Psoas muscle (tissue), 8 donors: ENCODE measurements at places on chromosomes 6 and 20. TPM values are rescaled to one million over a fixed set of nuclear protein-coding genes. Genes with fewer than 3 reads are reported as not detected.

DNA sequence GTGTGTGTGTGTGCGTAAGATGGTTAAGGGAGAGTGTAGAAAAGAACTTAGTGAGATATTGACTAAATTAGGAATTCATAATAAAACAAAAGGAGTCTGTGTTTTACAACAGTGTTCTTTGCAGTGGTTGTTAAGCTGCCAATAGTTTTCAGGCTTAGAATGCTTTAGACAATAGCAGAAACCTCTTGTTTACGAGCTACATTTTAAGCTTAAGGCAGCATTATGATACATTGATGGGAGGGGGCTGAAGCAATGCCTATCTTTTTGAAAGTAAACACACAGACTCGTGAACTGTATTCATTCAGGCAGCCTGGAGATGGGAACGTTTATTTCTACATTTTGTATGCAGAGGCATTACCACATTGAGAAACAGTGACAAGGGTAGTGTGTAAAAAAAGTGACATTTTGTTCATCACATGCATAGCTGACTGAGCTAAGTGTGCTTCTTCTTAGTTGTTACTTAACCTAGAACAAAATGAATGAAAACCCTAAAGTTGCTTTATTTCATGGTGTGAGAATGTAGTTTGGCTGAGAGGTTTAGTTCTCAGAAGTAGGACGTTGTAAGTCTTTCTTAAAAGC lies 21.2 kb downstream of the CLVS2 start:
- no peak for DNase-seq

DNA sequence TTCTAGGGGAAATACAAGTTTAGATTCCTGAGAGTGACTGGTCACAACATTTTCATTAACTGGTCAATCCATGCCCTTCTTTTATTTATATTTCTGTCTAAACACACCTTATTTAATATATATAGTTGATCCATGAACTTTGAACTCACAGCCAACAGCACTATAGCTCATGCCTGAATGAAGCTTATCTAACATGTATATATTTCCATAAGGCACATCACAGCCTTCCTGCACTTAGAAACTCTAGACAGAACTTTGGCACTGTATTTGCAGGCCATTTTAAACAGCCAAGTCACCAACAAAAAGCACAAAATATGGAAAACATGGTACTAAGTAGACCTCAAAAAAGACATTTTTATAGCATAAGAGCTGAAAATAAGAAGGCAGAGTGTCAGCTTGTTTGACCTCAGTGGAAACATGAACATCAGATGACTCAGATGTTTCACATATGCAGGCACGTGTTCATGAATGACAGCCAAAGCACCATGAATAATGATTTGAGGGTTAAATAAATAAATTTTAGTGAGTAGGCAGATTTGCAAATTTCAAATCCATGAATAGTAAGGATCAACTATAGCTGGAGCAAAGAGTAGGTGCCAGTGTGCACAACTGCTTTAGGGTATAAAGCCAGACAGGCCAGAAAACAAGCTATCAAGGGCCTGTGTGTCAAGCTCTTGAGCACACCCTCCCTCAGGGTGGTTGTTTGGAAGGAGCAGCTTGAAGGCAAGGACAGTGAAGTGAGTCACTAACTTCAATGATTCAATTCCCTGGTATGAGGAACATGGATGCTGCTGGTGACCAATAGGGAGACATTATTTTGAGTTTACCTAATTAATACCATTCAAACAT lies 88.9 kb upstream of the NT5E start:
- no peak for DNase-seq

DNA sequence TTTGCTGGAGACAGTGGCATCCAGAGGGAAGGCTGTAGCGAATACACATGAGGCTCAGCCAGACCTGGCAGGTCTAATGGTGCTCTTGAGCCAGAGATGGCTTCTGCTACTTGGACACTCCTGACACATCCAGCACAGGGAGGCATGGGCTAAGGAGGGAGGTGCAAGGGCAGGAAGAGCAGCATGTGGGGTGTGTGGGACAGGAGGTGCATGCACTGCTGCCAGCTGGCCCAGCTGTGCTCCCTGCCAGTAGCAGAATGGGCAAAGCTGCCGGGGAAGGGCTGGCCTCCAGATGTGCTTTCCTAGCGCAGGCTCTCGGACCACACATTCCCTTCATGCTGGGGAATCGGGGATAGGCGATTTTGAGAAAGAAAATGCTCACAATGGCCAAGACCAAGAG lies 309.2 kb downstream of the CDC5L start:
- no peak for DNase-seq

DNA sequence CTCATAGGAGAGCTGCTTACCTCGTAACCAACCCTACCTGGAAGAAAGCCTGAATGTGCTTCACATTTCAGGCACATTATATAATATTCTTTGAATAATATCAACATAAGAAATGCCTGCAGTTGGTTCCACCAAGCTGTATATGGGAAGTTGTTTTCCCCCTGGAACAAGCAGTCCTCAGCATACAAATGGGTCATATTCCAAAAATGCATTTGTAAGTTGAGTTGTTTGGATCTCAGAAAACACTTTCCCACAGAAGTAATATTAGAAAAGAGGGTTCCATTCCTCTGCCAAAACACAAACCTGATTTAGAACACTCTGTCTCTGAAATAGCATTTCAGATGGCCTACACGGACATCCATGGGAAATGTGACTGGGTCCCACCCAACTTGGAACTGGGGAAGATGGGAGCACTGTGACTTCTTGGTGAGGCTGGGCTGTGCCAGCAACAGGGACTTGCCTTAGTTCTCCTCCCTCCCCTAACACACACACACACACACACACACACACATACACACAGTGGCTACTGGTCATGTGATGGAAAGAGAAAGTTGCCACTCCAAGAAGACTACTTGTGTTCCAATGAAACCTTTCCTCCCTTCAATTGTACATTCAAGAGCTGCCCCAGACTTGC lies 11.4 kb upstream of the RCAN2 start:
- no peak for DNase-seq

GRCh38 chr20:60056407-60057122 lies 98.3 kb downstream of the CDH26 start:
- no peak for DNase-seq

GRCh38 chr6:144647971-144648651 lies 363.0 kb downstream of the UTRN start:
- no peak for DNase-seq

The DNMT3B gene
- total RNA-seq: 0.16 TPM

- DNase-seq: no peak
These were observed 68.8 kb downstream of the GJA1 start for GRCh38 chr6:121504227-121504626.

DNA sequence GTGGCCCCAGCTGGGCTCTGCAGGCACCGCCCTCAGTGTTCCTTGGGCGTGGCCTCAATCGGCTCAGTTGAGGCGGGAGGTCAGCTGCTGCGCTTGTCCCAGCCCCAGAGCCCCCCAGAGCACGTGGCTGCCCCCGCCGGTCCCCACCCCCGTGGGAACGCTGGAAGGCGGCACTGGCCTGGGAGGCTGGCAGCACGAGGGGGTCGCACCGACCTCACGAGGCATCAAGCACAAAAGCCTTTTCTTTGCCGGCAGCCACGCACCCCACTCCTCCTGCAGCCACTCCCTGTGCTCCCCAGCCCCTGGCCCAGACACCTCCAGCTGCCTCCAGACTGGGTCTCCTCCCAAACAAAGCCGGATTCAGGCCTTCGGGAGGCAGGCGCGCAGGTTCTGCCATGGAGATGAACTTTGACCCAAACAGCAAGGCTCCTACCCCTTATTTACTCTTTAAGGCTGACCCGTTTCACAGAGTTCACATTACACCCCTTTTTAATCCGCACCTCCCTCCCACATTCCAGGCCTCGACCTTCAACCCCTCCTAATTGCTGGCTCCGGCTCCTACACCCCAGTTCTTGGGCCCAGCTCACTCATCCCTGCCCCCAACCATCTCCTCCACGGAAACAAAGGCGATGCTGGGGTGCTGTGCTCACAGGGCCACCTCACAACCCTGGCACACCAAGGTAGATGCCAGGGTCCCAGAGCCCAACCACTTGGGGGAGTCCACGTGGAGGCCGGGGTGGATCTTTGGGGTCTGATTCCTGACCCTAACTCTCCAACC lies 111.7 kb downstream of the NOL4L start:
- DNase-seq: no peak

The MCM3 gene
- total RNA-seq: 10.9 TPM

The SLC16A10 gene
- total RNA-seq: 69.2 TPM

DNA sequence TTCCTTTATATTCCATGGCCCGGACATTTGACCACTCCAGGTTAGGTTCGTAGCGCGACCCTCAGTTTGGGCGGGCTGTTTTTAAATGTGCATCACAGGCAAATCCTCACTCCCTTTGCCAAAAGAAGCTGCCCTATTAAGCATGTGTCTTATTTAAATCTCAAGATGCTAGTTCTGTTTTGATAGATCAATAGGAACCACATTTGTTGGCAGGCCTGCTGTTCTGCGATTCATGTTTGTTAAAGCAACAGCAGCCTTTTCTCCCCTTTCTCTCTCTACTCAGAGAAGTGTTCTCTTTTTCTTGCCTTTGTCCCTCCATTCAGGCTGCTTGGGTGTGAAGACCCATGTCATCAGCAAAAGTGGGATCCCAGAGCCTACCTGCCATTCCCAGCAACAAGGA lies 212.0 kb upstream of the SSTR4 start:
- DNase-seq: no peak

The TINAG gene
- total RNA-seq: 0.27 TPM

- DNase-seq: no peak
These were observed 154.5 kb downstream of the MYLK4 start for GRCh38 chr6:2596222-2596621.

The HMGCLL1 gene
- 1.3 TPM for total RNA-seq

- DNase-seq: no peak
These were observed 83.7 kb upstream of the ARMC2 start for GRCh38 chr6:108764580-108764950.

DNA sequence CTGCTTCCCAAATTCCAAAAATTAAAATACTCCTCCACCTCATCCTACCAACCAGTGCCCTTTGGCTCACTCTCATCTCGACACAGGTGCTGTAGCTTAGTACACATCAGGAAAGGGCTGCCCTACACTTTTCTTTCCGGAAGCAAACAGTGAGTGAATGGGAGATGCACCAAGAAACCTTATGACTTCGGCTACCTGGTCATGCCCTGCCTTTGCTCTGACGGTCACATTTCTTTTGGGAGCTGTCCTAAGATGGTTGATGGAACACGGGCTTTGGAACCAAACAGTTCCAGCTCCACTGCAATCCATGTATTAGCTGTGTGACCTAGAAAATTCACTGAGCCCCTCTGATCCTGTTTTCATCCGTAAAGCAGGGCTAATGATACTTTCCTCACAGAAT lies 92.7 kb upstream of the ASF1A start:
- DNase-seq: no peak

The ZFP64 gene
- total RNA-seq: 3.4 TPM

The DEFB113 gene
- not detected for total RNA-seq

- DNase-seq: no peak
These were observed 20.1 kb downstream of the TRIM27 start for GRCh38 chr6:28903686-28904085.

DNA sequence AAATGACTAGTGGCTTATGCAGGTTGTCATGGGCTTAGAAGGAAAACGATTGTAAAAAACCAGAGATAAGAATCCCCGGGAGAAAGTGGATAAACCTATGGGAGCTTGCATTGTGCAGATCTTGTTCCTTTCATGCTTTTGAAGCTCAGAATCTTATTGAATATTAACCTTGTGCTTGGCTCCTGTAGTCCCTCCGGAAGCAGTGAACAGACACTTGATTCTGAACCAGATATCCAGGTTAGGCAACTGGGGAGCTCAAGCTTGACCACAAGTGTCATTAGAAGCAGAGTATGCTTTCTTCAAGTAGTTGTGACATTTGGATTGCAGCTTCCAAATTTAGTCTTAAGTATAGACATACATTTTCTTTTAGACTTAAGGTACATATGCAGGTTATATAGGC lies 212.6 kb upstream of the MOCS1 start:
- no peak for DNase-seq

- DNase-seq: no peak
These were observed 71.9 kb upstream of the SLC22A16 start for GRCh38 chr6:110548110-110548847.

GRCh38 chr20:13412806-13413445 lies 191.9 kb downstream of the ISM1 start:
- no peak for DNase-seq

The CRNKL1 gene
- total RNA-seq: 22.0 TPM

DNA sequence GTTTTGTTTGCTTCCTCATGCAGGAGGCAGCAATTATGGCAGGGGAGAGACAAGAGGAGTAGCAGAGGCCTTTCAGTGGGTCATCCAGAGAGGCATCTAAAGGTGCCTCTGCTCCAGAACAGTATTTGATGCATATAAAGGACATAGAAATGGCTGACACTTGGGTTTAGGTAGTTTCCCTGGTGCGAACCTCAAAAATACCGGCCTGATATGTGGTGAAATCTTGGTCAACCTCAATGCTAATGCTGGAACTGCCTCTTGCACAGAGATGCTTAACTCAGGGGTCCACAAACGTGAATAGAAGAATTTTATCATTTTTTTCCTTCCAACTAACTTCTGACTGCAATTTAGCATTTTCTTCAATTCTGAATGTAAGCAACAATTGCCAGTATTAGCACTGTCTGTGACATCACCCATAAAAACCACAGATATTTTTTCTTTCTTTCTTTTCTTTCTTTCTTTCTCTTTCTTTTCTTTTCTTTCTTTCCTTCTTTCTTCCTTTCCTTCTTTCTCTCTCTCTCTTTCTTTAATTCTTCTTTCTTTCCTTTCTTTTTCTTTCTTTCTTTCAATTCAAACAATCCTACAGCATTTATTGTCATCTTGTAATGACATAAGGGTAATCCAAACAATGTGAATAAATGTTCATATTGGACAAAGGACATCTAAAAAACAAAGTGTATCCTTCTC lies 180.0 kb upstream of the UST start:
- DNase-seq: no peak

GRCh38 chr20:19327401-19327800 lies 115.0 kb downstream of the SLC24A3 start:
- no peak for DNase-seq

DNA sequence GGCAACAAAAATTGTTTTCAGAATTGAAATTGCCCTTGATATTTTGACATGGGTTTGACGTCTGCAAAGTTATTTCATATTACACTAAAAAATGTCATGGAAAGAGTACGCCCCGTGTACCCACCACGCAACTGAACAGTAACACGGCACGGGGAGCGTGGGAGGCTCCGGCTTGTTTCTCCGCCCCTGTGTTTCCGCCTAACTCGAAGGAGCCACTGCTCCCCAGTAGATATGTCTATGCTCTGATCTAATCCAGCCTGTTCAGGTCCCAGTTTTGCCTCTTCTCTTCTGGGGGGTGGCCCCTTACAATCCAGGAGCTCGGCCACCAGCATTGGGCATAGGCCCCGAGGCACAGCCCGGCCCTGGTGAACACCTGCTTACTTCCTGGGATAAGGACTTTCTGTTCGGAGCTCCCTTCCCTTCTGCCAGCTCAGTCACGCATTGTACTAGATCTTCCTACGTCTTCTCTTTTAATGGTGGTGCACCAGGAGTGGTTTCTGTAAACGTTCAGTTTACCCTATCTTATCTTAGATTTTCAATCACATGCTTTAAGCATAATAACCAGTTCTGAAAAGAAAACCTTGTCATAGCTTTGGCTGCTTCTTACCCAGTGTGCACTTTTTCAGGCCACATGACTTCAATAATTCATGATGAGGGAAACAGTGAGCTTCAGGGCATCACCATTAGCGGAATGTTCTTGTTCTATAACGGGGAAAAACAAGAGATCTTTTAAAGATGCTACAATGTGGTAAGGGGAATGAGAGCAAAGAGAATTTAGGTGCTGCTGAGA lies 43.9 kb upstream of the EXOC2 start:
- DNase-seq: no peak

The FILIP1 gene
- total RNA-seq: 87.3 TPM
